ENCODE measurements at places on chromosomes 7 and 10.

DNA sequence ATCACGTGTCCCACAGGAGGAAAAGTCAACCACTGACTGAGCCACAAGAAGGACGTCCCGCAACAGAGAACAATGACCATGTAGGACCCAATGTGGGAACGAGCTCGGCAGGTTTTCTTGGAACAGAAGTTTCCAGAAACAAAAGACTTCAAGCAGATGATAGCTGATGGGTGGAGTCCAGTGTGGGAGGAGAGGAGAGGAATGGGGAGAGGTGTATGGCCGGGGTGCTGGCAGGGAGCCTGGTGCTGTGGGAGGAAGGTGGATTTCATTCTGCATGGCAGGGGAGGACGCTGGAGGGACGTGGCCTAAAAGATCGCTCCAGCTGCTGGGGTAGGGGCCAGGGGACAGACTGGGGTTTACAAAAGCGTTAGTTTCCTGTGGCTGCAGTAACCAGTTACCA, 48.5 kb upstream of the LMTK2 start:
- no peak for DNase-seq

DNA sequence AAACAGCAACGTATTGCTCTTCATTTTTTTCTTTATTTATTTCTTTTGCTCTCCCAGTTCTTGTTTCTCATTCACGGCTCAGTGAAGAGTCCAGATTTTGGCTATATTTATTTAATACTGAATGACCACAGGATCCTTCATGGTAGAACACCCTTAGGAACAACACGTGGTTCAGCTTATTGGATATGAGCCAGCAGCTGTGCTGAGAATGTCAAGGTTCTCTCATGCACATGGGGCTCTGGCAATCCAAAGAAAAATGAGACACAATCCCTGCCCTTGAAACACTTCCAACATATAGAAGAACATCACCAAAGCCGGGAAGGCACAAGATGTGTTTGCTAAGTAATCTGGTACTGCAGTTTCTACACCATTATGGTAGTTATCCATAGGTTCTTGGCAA, 852.9 kb downstream of the SORCS1 start:
- peak; percentile 2 for DNase-seq

GRCh38 chr7:155471718-155472117, 13.8 kb downstream of the EN2 start:
- DNase-seq: no peak

DNA sequence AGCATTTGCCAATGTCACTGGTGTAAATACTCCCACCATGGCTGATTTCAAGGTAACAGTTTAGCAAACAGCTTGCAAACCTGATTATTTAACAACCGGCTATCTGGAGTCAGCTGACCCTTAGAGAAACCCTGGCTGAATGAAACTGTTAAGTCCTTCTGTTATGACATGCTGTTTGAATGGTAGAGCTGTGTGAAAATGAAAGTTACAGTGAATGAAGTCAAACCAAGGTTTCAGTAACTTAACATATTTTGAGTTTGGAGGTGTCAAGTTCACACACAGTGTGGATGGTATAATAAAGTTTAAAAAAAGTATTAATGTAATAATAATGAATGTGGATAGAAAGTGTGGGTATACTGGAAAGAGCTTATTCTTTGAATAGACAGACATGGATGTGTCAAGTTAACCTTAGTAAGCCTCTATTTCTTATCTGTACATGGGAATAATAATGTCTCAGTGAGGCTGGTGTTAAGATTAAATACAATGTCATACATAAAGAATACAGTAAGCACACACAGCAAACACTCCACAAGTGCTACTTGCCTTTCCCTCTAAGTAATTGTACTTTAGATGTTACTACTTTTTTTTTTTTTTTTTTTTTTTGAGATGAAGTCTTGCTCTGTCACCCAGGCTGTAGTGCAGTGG, 150.4 kb downstream of the TAX1BP1 start:
- DNase-seq: no peak

DNA sequence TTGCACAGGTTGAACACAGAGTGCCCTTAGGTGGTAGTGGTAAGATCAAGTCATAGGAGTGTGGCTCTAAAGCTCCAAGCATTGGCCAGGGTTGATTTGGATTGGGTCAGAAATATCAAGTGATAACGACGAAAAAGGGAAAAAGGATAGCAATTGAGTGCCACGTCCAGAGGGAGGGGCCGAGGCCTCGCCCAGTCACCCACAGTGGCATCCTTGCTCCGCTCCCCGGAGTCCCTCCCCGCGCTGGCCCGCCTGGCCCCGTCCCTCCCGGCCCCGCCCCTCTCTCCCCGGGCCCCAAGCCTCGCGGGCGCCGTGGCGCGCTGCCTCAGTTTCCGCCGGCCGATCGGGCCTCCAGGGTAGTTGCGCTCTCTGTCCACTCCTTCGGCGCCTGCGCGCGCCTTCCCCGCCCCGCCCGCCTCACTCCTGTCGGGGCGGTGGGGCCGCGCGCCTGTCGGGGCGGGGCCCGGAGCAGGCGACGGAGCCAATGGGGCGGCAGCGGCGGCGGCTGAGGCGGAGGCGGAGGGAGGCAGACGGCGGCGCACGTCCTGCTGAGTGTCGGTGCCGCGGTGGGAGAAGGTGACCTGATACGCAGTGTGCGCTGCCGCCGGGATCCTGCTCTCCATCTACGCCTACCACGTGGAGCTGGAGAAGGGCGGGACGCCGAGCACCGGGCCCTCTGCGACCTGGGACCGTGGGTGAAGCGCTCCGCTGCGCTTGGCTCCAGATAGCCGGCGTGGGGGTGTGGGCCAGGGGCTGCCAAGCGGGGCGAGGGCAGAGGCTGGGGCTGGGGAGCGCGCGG, 209.1 kb upstream of the ZNF722 start:
- DNase-seq: no peak

- no peak for DNase-seq
These were observed 33.4 kb upstream of the LRRC18 start for GRCh38 chr10:48973065-48973464.

DNA sequence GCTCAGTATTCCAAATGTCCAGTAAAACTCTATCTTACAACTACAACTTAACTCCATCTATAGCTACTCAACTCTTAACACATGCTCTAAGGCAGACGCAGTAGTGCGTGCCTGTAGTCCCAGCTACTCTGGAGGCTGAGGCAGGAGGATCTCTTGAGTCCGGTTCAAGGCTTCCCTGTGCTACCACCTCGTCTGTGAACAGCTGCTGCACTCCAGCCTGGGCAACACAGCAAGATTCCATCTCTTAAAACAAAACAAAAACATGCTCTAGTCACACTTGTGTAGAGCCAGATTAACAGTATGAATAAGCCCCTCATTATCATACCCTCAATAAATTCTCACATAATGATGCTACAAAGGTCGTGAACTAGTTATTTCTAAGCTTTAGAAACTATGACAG, 3.6 kb downstream of the BAZ1B start:
- no peak for DNase-seq

GRCh38 chr7:72335561-72336381, 76.4 kb downstream of the CALN1 start:
- DNase-seq: no peak

Data from fibroblast of skin of right biceps (primary cell).